ENCODE measurements at places on chromosomes 3 and 15.

DNA sequence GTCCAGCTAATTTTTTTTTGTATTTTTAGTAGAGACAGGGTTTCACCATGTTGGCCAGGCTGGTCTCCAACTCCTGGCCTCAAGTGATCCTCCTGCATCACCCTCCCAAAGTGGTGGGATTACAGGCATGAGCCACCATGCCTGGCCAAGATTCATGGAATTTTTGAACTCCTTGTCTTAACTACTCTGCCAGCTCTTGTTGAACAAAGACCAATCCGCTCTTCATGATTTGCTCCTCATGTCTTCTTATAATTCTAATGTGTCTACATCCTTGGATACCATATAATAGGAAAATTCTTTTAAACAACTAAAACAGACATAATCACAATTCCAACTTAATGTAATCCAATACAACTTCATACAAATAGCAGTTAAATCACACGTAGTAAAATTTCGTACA is 21.3 kb downstream of the UBA5 start:
- no peak for DNase-seq

GRCh38 chr3:172786036-172786435 is 35.5 kb downstream of the ECT2 start:
- no peak for DNase-seq

GRCh38 chr15:59051873-59052861 is 52.8 kb upstream of the CCNB2 start:
- no peak for DNase-seq

GRCh38 chr15:49238342-49238741 is 68.3 kb downstream of the GALK2 start:
- DNase-seq = no peak

DNA sequence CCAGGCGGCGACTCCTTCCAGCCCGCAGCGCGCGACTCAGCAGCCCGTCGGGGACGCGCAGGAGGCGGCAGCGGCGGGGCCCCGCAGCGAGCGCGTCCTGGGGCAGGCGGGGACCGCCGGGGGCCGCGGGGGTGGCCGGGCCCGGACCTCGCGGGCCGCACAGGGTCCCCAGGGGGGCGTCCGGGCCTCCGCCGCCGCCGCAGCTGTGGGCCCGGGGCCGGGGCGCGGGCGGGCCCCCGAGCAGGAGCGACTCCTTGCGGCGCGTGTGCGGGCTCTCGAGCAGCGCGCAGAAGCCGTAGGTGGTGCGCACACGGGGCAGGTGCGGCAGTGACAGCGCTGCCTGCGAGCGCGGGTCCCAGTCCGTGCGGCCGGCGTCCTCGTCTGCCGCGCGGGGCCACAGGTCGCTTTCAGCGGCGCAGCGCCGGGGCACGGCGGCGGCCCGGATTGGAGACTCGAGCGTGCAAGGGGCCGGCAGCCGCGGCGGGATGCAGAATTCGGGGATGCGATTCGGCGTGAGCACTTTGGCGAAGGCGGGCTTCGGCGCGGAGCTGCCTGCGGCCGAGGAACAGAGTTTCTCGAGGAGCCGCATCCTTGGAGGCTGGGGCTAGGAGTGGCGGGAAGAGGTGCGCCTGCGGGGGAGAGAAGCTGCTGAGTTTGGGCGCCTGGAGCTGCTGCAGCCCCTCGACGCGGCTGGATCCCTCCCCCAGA is 535 bp downstream of the C2CD4B start:
- DNase-seq = no peak

GRCh38 chr3:148186881-148187280 is 510.8 kb upstream of the AGTR1 start:
- DNase-seq = no peak

- DNase-seq = no peak
Observed at GRCh38 chr15:69973102-69973714, 124.5 kb downstream of the TLE3 start.

DNA sequence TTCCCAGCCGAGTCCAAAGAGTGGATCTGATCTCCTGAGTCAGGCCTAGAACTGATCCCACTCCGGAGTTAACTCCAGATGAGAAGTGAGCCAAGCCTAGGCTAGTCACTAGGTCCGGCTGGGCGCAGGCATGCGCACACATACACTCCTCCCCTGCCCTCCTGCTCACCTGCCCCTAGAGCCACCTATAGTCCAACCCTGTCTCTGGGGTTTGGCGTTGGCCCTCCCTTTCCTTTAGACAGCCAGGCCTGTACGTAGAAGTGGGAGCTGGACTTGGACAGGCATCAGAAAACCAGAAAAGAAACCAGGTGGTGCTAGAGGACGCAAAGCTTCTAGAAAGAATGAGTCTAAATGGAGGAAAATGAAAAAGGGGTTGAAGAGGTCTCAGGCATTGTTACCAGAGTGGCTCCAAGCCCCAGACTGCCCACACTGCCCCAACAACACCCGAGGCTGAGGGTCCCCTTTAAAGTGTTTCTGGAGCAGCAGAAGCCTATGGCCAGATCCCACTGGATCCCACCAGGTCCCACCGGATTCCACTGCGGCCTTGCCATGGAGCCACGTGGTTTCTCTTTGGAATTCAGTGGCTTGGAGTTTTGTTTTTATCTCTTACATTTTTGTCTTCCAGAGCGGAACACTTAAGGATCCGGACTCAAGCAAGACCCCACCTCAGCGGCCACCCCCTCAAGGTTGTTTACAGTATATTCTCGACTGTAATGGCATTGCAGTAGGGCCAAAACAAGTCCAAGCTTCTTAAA is 24.2 kb upstream of the TIMP4 start:
- DNase-seq = no peak

DNA sequence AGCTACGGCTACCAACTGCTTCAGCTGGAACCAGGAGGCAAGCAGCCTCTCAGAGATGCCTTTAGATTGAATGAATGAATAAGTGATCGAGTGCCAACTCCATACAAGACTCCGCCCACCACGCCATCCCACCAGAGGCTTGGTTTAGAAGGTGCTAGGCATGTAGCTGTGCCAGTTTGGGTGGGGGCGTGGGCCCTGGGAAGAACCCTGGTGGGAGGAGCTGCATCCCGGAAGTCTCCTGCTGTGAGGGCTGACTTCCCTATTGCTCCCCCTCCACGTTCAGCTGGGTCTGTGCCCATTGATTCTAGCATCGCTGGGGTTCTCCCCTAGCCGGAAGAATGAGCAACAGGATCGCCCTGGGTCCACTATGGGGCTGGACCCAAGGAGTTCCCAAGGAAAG is 20.9 kb downstream of the LINGO1 start:
- no peak for DNase-seq

GRCh38 chr15:59622289-59622688 is 10.7 kb downstream of the GCNT3 start:
- DNase-seq = peak; percentile 39

DNA sequence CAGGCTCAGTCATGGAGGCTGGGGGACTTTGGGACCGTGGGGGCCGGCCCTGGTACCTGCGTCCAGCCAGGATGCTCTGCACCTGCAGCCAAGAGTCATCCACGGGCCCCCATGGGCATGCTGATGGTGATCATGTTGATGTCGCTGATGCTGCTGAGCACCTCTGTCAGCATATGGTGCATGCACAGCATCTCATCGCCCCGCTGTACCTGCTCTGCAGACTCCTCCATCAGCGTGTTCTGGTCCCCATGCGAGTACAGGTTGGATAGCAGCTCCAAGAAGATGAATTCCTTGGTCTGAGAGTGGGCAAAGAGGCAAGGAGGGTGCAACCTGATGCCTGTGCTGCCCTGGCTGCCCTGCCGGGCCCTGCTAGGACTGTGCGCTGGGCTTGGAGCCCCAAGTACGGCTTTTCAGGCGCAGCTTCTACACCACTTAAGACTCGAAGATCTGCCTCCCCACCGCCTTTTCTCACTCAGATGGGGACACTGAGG is 7.2 kb downstream of the RPS17 start:
- no peak for DNase-seq

DNA sequence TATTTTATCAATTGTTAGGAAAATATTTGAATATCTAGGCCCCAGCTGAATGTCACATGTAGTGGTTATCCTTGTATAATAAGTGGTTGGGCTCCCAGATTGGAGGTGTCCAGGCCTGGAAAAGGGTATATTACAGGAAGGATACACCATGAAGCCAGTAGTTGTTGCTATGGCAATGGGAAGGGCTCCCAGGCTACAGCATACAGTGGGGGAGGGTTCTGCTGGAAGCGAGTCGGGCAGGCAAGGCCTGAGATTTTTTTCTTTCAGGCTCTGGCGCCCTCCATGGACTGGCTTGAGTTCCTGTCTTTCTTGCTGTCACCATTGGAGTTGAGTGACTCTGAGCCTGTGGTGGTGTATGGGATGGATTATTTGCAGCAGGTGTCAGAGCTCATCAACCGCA is 8.9 kb downstream of the ECE2 start:
- DNase-seq = peak; percentile 41

DNA sequence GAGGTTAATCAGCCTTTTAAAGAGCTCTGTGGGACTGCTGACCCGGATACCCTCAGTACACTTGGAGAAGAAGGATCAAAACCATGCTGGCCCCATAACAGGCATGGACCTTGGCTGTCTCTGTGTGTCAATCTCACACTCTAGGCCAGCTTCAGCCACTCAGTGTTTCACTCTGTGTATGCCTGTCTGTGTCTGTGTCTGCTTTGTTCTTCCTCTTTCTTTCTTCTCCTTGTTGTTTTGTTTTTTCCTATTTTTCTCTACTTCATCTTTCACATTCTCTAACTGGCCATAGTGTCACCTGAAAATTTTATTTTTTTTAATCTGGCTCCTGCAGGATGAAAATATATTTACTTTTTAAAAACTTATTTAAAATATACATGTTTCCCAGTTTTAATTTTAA is 51.1 kb downstream of the SERP1 start:
- DNase-seq = no peak

Data from GM12891 (cell line).